ENCODE measurements at places on chromosomes 7 and 10.
A peak's percentile ranks its signal among the peaks of the same experiment; 100 is the strongest.

DNA sequence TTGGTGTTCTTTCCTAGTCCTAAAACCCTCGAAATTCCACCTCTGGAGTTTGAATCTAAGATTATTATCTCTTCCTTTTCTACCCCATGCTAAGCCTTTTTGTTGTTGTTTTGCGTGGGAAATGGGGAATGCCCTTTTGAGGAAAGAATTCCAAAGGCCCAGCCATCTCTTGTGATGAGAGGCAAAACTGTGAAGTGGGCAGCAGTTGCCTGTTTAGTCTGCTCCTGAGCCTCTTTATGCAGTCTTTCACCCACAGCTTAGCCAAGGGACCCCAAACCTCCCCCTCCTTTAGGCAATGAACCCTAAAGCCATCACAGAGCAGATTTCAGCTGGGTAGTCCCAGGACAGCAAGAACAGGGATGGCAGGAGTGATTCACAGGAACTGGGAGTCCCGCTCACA, 95.5 kb downstream of the DNMBP start:
- DNase-seq, result no peak

- peak; percentile 32 for DNase-seq
These were observed 628 bp downstream of the PARP12 start for GRCh38 chr7:140062118-140062527.

GRCh38 chr10:1382711-1383110, 326.5 kb downstream of the WDR37 start:
- no peak for DNase-seq

- no peak for DNase-seq
These were observed 38.6 kb upstream of the MET start for GRCh38 chr7:116633131-116633988.

- no peak for DNase-seq
These were observed 184.6 kb downstream of the JCAD start for GRCh38 chr10:29874606-29875269.

GRCh38 chr7:118061386-118061785, 122.6 kb upstream of the LSM8 start:
- DNase-seq, result no peak

DNA sequence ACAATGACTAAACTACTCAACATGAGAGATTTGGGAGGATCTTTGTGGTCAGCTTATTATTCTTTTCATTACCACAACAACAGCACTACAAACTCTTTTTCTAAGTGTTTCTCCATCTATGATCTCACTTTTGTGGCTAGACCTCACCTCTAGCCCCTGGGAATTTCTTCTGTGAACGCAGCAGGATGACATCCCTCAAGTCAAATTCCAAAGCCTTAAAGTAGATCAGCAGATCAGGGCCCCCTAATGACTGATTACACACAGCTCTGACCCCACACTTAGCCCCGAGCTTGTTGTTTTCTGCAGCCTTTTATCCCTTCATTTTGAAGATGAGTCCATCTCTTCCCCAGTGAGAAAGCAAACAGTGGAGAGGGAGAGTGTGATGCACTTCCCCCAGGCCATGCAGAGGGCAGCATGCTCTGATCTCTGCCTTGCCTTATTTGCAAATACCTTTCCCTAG, 27.3 kb downstream of the TFAM start:
- no peak for DNase-seq

DNA sequence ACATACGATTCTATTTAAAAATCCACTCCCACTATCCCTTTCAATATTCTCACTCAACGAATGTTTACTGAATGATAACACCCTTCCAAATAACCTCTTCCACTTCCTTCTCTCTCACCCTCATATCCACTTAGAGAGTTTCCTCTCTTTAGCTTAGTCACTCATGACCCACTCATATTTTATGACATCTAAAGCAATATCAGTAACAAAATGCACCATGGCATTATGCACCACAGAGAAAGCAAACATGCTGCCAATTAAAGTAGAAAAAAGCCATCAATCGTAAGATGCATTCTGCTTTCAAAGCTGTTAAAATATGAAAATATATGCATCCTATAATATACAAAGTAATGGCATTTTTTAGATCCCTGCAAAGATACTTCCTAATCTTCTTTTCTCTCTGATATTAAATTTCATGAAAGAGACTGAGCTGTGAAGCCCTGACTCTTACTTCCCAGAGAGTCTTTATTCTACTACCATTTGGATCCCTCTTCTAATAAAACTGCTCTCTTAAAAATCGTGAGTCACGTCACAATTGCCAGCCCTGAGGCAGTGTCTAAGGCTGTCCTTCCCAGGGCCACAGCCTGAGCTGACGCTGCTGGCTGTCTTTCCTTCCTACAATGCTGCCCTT, 283.0 kb upstream of the KLF6 start:
- DNase-seq, result no peak

- DNase-seq, result no peak
These were observed 805 bp downstream of the RASGEF1A start for GRCh38 chr10:43265799-43266721.

DNA sequence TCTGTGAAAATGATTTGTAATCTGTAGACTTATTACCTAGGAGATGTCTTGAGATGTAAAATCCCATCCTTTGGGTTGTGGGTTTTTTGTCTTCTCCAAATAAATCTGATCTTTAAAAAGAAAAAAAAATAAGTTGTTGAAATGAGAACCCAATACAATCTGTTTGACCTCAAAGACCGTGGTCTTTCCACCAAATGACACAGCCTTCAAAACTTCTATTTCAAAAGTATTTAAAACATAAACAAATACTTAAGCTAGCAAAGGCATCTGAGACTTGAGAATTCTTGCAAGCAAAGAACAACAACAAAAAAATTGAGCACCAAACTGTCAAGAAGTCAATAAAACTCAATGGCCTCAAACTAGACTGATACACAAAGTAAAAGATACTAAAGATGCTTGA, 67.9 kb upstream of the HECW1 start:
- no peak for DNase-seq

DNA sequence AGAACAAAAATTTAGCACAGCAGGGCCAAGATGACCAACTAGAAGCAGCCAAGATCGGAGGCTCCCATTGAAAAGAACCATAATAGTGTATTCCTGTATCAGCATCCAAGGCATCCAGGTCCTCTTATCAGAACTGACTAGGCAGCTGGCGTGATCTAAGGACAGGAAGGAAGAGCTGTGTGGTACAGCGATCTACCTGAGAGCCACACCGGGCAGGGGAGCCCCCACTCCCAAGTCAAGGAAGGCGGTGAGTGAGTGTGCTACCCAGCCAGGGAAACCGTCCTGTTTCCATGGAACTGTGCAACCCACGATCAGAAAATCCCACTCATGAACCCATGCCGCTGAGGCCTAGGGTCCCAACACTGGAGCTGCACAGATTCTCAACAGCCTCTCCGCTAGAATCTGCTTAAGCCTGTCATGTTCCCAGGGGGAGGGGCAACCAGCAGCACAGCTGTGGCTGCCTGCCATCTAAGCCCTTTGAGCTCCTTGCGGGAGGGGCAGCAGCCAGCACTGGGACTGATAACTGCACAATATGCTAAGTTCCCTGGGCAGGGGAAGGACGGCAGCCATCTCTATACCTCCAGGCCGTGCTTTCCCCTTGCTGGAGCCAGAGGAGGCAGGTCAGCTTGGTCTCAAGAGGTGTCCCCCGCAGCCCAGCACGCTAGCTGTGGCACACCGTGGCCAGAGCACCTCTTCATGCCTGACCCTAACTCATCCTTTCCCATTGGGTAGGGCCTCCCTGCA, 213.0 kb upstream of the SMIM30 start:
- no peak for DNase-seq

GRCh38 chr10:12484941-12485805, 135.8 kb downstream of the CAMK1D start:
- DNase-seq, result peak; percentile 8

DNA sequence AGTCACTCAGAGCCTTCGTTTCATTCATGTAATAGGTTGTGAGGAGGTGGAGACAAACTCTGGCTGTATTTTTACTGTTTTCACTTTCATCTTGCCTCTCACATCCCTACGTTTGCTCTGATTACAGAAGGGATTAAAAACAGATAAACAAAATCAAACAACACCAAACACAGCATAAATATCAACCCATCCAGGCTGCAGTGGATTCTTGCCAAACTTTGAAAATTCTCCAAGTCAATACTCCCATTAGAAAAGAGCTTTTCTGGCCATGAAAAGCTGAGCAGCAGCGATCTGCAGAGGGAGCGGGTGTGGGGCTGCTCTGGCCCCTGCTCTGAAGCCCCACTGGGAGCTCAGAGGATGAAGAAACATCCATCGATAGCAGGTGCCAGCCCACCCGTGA, 283.2 kb downstream of the WDR37 start:
- no peak for DNase-seq

GRCh38 chr10:43774234-43774769, 125.6 kb upstream of the ZNF32 start:
- DNase-seq, result no peak

- no peak for DNase-seq
These were observed 201.8 kb downstream of the EBF3 start for GRCh38 chr10:129761981-129762956.

- no peak for DNase-seq
These were observed 37.4 kb upstream of the MEOX2 start for GRCh38 chr7:15723841-15724240.

DNA sequence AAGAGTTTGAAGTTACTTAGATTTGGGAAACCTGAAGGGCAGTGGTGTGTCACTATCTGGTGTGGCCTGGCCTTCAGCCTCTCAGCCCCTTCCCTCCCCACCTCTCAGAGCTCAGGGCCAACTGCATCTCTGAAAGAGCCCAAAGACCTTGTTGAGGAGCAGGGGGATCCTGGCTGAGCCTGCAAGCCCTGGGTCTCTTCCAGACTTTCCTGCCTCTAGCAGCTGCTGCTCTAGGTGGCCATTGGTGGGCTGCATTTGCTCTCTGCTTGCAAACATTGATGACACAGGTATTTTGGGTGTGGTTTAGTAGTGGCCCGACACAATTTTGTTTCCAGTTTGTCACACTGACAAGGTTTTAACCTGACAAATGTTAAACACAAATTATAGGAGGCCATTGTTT, 3.1 kb upstream of the UPP1 start:
- no peak for DNase-seq

- DNase-seq, result no peak
These were observed 109.6 kb downstream of the ACTR3B start for GRCh38 chr7:152869041-152869676.

DNA sequence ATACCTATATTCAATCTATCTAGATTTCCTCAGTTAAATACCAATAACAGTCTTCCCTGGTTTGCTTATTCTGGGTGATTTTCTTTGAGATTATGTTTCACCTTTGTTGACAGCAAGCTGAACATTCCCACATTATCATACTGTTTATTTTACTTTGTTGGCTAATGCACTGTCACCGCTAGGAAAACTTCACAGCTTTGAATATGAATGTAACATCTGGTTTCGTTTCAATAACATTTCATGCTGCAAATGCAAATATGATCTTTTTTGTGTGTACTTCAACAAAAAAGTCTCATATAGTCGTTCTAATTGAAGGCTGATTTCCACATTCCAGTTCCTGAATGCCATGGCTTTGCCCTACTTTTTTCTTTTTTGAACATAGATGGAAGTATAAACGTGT, 946.3 kb upstream of the GHITM start:
- DNase-seq, result no peak

GRCh38 chr7:1954366-1955004, 278.3 kb downstream of the MAD1L1 start:
- no peak for DNase-seq

DNA sequence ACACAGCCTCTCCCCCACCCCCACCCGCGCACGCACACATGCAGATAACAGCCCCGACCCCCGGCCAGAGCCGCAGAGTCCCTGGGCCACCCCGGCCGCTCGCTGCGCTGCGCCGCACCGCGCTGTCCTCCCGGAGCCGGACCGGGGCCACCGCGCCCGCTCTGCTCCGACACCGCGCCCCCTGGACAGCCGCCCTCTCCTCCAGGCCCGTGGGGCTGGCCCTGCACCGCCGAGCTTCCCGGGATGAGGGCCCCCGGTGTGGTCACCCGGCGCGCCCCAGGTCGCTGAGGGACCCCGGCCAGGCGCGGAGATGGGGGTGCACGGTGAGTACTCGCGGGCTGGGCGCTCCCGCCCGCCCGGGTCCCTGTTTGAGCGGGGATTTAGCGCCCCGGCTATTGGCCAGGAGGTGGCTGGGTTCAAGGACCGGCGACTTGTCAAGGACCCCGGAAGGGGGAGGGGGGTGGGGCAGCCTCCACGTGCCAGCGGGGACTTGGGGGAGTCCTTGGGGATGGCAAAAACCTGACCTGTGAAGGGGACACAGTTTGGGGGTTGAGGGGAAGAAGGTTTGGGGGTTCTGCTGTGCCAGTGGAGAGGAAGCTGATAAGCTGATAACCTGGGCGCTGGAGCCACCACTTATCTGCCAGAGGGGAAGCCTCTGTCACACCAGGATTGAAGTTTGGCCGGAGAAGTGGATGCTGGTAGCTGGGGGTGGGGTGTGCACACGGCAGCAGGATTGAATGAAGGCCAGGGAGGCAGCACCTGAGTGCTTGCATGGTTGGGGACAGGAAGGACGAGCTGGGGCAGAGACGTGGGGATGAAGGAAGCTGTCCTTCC, 620 bp downstream of the EPO start:
- no peak for DNase-seq

GRCh38 chr7:94092980-94093379, 88.8 kb upstream of the BET1 start:
- DNase-seq, result no peak

DNA sequence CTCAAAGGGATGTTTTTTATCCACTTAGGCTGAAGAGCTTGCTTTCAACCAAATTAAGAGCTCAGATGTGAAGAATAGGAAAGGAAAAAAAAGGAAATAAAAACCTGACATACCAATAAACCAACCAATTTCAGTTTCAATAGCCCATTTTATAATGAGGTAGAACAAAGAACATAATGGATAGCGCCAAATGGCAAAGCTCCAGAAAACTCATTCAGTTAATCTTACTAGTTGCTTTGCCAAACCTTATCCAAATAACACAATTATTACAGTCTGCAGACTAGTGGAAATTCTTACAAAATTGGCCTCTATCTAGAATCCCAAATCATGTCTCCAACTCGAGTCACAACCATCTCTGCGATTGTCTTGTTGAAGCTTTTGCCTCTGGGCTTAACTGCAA, 337.0 kb downstream of the CRPPA start:
- no peak for DNase-seq

- DNase-seq, result no peak
These were observed 250.1 kb upstream of the MBL2 start for GRCh38 chr10:53022611-53023088.

DNA sequence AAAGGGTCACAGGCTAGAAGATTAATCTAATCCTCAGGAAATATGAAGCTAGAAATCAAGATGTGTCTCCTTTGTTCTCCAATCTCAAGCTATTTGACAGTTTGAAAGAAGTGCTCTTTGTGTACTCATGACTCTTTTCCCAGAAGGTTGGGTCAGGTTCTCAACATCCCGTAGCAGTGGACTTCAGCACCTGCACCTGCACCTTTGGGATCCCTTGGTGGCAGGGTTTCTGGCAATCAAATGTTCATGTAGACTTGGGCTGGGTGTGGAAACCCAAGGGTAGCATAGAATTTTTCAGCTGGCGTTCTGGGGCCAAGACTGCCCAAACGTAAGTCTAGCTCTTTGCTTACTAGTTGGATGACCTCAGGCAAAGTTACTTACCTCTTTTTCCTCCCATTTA, 134.4 kb downstream of the ADRA2A start:
- DNase-seq, result no peak

Data from NCI-H187 (cell line).